Activated CD4-positive, alpha-beta T cell treated with anti-CD3 and anti-CD28 coated beads, Interleukin-2, amount 10 ng/mL, durations not matched to agents 7 days and 5 days (primary cell): ENCODE measurements at places on chromosomes 11 and 22. TPM values are rescaled to one million over a fixed set of nuclear protein-coding genes. Genes with fewer than 3 reads are reported as not detected.

The MUC2 gene
- total RNA-seq: not detected

The MRPL40 gene
- 19.7 TPM for total RNA-seq

The NFAM1 gene
- 0.04 TPM for total RNA-seq

The NAALAD2 gene
- not detected for total RNA-seq

The VSIG10L2 gene
- total RNA-seq: not detected

The C11orf21 gene
- total RNA-seq: 81.0 TPM

- no peak for DNase-seq
Observed at GRCh38 chr11:279040-279965, 1.1 kb downstream of the NLRP6 start.

GRCh38 chr11:65781152-65781961 is 581 bp upstream of the AP5B1 start:
- no peak for DNase-seq

GRCh38 chr11:15697437-15698236 is 582.9 kb downstream of the INSC start:
- DNase-seq: no peak

DNA sequence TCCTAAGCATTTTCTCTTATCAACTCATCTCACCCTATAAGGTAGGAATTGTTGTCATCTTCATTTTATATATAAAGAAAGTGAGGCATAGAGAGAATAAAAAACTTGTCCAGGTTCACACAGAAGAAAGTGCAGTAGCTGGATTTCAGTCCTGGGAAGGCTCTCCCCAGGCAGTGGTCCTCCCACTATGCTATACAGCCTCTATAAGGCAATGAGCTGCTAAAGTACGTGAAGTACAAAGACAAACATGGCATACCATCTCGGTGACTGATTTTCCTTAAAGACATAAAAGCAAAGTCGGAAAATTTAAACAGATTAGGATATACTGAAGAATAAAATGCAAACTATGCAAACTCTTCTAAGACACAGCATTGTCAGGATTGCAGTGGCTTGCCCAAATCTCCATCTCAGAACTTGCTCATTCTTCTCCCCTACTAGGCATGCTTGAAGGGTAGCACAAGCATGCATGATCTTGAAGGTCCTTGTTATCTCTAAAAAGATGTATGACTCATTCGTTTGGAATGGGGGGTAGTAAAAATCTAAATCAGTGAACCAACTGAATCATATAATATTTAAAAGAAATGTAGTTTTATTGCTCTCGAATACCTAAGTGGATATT is 97.8 kb upstream of the CSNK2A3 start:
- DNase-seq: no peak

DNA sequence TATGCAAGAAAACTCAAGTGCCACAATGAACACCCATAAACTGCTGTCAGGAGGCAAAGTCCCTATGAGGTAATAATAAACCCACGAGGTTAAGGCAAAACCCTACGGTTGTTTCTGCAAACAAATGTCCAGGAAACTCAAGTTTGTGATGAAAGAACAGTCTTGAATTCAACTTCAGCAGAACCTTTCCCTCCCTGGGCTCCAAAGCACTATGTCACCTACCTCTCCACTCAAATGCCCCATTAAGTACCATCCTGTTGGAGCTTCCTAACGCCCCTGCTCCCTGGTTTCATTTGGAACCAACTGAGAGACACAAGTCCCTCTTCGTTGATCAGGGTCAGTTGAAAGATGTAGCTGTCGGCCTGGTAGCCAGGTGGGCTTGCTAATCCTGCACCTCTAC is 2.6 kb upstream of the C11orf91 start:
- no peak for DNase-seq

DNA sequence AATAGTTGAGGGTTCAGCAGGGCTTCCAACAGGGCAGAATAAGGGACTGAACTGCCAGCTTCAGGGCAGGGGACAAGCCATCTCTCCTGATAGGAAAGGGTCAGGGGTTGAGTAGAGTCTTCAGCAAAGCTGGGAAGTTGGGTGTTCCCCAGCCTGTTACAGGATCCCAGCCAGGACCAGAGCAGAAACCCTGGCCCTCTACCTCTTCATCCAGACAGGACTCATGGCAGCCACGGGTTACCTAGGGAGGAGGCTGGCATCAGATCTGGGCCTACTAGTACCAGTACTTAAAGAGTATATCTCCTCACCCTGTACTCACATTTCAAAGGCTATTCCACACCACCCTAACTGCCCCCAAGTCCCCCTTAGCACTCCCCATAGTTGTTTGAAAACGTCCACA is 2.4 kb upstream of the TAF10 start:
- no peak for DNase-seq

- DNase-seq: no peak
Observed at GRCh38 chr11:79262221-79262620, 178.6 kb downstream of the TENM4 start.

DNA sequence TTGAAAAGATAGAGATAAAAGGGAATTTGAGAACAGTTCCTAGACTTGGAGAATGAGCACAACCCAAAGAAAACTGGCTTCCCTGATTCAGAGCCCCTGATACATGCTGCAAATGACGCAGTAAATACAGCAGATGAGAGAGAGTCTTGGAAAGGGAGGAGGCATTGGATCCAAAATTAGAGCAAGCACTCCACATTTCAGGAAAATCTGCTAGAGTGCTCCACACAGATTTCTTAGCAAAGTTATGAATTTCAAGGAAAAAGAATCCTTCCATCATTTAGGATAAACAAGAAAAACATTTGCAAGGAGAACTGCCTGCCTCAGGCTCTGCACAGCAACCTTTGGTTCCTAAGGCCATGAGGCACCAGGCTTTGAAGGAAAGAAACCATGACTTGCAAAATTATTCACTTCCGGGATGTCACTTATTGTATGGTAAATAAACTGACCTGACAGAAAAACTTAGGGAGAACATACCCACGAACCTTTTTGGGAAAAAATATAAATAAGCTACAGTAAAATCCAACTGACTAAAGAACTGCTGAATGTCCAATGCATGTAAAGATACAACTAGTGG is 89.8 kb upstream of the RTL6 start:
- DNase-seq: no peak

DNA sequence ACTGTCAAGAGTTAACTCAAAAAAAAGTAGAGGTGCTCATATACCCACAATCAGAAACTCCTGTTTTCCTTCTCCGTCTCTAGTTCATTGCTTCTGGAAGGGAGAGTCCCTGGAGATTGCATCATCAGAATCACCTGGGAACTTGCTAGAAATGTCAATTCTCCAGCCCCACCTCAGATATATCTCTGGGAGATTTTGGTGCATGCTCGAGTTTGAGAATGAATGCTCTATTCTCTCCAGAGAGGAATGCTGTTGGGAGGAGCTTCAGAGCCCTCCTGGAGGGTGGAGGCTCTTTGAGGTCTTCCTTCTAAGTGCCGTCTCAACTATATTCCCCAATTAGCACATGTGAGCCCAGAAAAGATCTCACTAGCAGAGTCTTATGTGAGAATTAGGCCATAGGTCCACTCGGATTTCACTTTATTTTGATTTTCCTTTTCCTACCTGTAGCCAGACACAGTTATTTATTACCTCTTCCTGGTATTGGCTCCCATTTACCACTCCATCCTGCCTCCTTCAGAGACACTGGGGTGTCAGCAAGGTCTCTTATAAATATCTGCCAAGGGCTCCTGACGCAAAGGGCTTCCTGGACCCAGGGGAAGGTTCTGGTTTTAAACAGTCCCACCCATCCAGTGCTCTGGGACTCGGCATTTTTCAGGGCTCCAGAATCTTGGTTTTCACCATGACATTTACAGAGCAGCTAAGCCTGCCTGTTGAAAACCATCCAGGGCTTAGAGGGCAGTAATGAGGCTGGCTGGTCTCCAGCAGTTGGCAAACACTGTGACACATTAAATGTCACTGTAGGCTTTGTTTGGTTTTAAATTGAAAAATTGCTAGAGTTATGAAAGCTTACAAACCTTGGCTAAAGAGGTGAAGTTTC is 136.2 kb downstream of the CD44 start:
- DNase-seq: no peak

DNA sequence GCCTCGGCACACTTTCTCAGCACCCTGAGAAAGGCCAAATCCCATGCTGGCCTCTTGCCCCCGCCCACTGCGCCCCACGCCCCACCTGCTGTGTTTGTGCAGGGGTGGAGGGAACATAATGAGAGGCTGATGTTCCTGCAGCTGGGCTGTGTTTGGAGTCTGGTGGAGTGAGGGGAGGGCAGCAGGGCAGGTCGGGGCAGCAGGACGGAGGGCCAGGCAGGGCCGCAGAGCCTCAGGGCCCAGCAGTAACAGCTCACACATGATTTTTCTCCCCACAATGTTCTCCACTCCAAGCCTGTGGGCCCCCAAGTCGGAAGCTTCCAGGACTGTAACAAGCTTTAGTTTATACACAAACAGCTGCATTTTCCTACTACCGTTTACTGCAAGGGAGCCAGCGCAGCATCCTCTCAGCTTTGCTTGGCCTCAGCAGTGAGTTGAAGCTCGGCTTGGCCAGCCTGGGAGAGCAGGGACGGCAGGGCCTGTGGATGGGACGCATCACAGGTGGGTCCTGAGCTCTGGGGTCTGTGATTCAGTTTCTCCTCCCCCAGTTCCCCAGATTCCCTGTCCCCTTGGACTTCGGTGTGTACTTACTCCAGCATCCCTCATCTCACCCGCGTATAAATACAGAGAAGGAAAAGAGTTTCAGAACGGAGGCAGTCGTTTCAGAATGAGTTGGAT is 51.0 kb downstream of the RPUSD4 start:
- DNase-seq: no peak

- no peak for DNase-seq
Observed at GRCh38 chr22:30947816-30948454, 20.6 kb downstream of the MORC2 start.

GRCh38 chr11:75422248-75423231 is 10.5 kb downstream of the KLHL35 start:
- no peak for DNase-seq

- DNase-seq: no peak
Observed at GRCh38 chr11:7281079-7281478, 29.4 kb downstream of the SYT9 start.

- no peak for DNase-seq
Observed at GRCh38 chr11:76629853-76630599, 40.5 kb downstream of the LRRC32 start.

GRCh38 chr22:43745411-43745770 is 66.7 kb downstream of the EFCAB6 start:
- no peak for DNase-seq

GRCh38 chr22:21829523-21829922 is 37.9 kb downstream of the MAPK1 start:
- no peak for DNase-seq

- DNase-seq: no peak
Observed at GRCh38 chr11:114260483-114260882, 35.7 kb upstream of the NNMT start.

GRCh38 chr11:88552379-88553062 is 215.0 kb upstream of the CTSC start:
- peak; percentile 70 for DNase-seq

DNA sequence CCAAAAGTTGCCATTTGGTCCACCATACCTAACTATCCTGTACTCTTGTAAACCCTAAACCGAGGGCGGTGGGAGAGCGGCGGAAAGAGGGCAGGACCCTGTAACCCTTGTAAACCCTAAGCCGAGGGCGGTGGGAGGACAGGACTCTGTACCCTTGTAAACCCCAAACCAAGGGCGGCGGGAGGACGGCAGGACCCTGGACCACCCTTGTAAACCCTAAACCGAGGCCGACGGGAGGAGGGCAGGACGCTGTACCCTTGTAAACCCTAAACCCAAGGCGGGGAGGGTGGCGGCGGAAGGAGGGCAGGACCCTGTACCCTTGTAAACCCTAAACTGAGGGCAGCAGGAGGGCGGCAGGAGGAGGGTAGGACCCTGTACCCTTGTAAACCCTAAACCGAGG is 12.5 kb upstream of the OR52I2 start:
- DNase-seq: no peak

DNA sequence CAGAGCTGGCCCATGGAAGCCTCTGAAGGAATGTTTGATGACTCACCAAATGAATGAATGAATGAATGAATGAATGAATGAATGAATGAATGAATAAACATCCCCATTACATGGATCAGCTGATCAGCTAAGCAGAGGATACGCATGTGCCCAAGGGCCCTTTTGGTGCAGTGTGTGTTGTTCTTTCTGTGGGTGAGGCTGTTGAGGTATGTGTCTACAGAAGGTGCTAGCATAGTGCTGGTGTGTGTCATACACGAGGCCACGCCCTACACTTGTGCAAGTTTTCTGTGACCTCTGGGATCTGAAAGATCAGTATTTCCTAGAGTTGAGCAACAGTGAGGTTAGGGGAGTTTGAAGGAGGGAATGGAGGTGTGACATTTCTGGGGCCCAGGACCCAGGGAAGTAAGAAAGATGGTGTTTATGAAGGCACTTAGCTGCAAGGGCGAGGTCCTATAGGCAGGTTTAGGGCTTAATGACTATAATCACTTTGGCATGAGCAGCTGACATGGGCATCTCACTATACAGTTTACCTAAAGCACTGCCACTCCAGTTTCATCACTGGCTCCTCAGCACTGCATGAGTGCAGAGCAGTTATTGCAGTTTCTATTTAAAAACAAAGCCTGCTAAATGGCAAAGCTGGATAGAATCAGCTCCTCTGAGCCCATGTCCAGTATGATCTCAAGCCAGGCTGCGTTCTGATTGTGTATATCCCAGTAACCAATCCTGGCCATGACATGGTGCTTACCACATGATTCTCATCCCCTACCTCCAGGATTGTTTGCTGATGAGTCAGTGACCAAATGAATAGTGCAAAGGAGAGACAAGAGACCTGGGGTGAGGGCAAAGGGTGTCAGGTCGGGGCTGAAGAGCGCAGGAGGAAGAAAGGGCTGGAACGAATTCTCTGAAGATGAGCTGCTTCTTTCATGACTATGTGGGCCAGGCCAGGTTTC is 36.4 kb upstream of the E2F8 start:
- no peak for DNase-seq

DNA sequence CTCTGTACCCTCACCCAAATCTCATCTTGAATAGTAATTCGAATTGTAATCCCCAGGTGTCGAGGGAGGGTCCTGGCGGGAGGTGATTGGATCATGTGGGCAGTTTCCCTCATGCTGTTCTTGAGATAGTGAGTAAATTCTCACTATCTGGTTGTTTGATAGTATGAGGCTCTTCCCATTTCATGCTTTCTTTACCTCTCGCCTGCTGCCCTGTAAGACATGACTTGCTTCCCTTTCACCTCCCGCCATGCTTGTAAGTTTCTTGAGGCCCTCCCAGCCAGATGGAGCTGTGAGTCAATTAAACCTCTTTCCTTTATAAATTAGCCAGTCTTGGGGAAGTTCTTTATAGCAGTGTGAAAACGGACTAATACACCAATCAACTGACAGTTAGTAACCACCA is 60.1 kb downstream of the FAM76B start:
- DNase-seq: no peak

- no peak for DNase-seq
Observed at GRCh38 chr11:120666121-120666639, 154.6 kb downstream of the GRIK4 start.
